ENCODE measurements at places on chromosomes 12 and 14. TPM values are rescaled to one million over a fixed set of nuclear protein-coding genes. Genes with fewer than 3 reads are reported as not detected.

Gene CLEC2A
- not detected for total RNA-seq

DNA sequence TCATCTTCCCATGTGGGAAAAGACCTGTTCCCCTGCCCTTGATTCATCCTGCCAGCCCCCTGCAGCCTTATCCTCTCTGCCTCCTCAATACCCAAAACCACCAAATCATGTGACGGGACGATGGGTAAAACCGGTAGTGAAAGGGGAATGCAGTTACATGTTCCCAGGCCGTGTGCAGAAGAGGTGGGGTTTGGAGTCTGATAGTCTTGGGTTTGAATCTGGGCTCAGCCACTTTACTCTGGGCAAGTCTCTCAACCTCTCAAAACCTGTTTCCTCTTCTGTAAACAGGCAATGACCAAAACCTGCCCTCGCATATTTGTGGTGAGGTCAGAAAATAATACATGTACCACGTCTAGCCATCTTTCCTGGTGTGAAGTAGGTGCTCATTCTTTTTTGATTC, 123.0 kb downstream of the PLXNC1 start:
- DNase-seq: no peak

- no peak for DNase-seq
Observed at GRCh38 chr12:94864987-94865386, 138.5 kb downstream of the NDUFA12 start.

DNA sequence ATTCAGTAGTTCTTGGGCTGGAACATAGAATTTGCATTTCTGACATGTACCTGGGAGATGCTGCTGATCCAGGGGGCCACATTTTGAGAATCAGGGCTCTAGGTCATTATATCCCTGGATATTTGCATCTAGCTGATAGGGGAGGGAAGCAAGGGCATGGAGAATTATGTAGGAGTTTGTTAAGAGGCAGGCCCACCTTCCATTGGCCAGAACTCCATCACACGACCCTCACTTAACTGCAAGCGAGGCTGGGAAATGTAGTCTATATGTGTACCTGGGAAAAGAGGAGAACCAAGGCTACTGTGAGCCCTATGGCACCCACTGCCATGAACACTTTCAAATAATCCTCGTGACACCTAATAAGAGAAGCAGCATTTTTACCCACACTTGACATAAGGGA, 657.6 kb downstream of the MED13L start:
- no peak for DNase-seq

DNA sequence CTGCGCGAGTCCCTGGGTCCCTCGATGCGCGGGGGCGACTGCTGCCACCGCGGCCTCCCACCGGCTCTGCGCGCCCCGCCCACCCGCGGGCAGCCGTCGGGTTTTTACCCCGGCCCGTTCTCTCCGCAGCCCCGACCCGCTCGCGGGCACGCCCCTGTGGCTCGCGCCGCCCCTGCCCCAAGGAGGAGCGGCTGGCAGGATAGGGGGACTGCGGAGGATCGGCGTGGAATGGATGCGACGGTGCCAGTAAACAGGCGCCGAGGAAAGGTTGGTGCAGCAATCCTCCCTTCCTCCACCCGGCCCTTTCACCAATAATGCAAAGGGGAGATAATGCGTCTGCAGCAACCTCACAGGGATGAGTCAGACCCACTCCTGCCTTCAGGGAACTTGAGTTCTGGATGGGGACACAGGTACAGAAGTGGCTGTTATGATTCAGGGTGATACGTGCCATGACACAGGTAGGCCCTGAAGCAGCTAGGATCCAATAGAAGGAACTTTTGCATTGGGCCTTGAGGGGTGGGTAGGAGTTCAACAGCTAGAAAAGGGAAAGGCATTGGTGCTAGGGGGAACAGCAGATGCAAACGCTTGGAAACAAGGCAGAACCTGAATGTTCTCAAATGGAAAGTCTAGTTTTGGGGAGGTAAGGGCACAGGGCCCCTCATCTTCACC, 554 bp upstream of the DEGS2 start:
- no peak for DNase-seq

All from Karpas-422 (cell line).